ENCODE measurements at places on chromosomes 5 and 9.

- no peak for DNase-seq
These were observed 7.3 kb upstream of the FCN1 start for GRCh38 chr9:134925011-134925511.

GRCh38 chr9:32385152-32385884 lies 875 bp downstream of the ACO1 start:
- no peak for DNase-seq

DNA sequence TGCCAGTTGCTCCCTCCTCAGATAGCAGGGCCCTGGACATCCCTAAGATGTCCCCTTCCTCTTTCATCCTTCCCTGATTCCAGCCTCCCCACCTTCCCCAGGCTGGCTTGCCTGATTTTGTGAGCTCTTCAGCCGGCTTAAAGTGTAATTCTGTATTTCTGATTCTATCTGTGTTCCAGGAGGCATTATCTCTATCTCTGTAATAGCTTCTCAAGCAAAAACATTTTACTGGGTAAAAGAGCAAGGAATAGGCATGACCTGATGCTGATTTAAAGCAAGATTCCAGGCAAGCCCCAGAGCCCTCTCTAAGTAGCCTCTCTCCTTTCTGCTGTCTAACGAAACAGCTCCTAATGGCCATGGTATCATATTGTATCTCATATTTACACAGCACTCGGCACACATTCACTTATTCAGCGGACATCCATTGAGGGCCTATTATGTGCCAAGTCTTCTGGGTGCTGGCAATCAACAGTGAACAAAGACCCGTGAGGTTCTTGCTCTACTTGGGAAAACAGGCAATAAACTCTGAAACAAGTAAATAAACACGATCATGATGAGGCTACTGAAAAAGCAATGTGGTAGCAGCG lies 100.9 kb upstream of the MSX2 start:
- DNase-seq = no peak

DNA sequence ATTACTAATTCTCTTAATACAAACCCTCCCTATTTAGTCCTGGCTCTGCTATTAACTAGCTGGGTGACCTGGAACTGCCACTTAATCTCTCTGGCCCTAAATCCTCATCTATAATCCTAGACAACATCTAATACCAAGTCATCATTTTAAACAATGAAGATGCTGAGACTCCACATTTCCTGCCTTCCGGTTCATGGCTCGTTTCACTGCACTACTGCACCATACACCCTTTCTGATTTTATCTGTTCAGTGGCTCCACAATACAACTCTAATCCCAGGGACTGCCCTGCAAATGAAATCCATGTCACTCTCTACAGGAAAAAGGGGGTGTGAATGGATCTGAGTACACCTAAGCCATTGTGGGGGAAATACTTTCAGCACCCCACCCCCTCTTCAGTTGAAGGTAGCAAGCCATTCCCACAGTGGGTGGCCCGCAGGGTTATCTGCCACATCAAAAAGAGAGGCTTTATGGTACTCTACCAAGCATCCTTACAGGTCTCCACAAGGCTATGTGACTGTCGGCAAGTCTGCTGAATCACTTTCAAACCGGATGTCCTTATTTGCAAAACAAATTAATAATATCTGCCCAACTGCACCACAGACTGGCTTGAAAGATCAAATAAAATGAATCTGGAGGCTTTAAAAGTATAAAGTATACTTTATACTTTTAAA lies 89.5 kb downstream of the EPB41L4A start:
- no peak for DNase-seq

- DNase-seq = peak; percentile 31
These were observed 803 bp upstream of the CCNO start for GRCh38 chr5:55234121-55234700.

DNA sequence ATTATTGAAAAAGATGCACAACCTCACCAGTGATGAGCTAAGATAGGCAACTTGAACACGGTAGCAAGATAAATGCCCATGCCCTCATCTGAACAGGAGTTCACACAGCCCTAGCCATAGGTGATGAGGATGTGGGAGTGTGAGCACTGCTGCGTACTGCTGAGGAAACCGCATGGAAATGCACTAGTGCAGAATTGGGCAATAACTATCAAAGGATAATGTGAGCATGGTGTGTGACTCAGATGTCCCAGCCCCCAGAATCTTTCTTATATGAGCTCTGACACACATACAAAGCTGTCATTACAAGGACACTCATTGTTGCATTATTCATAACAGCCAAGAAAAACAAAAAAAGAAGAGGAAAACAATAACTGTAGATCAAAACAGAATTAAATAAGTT lies 521.2 kb downstream of the IRX1 start:
- no peak for DNase-seq

- DNase-seq = no peak
These were observed 5.5 kb downstream of the MYORG start for GRCh38 chr9:34370970-34371880.

DNA sequence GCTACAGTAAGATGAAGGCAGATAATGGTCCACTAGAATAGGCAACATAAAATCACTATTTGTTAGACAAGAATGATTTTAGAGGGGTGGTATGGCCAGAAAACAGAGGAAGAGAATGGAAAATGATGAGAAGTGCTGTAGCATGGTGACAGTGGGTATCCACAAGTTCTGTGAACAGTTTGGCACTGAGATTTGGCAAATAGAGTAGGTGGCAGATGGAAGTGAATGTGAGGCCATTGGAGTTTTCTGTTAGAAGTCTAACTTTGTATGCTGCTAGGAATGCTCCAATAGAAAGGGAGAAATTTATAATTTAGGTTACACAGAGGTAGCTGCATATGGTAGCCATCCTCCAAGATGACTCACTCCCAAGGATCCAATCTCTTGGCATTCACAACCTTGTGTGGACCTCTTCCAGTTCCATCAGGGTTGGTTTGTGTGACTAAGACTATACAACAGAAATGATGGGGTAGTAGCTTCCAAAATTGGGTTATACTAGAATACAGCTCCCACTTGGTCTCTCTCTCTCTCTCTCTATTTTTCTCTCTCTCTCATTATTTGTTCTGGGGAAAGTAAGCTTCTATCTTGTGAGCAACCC lies 646.9 kb upstream of the ZNF608 start:
- no peak for DNase-seq

DNA sequence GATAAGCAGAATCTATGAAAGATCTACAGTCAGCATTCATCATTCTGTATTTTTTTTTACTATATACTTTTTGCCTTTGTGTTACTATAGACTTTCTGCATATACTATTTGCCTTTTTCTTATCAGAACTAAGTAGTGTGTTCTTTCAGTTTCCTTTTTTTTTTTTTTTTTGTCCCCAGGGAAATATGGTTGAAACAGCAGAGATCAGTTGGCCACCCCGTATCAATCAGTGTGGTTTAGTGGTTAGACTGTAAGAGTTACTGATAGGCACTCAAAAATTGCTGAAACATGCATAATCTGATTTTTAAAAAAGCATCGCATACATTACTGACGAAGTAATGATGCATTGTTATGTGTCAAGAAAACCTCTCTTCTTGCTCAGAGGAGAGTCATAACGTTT lies 990.8 kb upstream of the EDIL3 start:
- DNase-seq = no peak

DNA sequence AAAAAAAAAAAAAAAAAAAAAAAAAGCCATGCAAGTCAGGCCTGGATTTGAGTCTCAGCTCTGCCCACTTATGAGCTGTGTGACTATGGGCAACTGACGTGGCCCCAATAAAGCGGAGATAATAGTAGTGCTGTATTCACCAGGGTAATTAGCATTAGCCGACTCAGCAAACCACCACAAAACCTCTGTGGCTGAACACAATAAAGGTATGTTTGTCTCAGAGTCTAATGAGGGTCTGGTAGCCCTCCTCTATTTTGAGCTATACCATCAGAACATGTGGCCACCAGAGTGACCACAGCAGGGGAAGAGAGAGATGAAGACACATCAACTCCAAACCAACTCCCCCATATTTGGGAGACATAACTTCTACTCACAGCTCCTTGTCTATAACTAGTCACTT lies 15.9 kb downstream of the SWI5 start:
- DNase-seq = no peak

DNA sequence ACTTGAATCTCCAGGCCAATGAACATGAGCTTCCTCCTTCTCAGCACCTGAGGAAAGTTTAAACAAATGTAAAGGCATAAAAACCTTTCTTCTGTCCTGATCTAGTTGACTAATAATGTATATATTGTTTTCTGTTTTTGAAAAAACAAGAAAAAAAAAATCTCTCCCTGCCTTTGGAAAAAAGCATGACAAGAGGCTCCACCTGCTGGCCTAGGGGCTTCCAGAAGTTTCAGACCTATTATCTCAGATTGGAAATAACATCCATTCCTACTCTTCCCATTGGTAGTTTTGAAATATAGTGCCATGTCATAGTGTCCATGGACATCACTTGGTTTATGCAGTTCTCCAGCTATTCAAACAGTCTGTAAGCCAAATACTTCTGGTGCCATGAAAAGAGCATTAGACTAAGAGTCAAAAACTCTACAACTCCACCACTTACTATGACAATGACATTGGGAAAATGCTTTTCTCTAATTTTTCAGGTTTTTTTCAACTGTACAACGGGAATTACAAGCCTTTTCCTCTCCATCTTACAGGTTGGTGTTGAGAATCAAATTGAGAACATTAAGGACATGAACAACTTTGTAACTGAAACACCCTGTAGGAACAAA lies 409.6 kb upstream of the MPDZ start:
- DNase-seq = no peak

GRCh38 chr9:89388084-89388867 lies 70.0 kb downstream of the SECISBP2 start:
- no peak for DNase-seq

DNA sequence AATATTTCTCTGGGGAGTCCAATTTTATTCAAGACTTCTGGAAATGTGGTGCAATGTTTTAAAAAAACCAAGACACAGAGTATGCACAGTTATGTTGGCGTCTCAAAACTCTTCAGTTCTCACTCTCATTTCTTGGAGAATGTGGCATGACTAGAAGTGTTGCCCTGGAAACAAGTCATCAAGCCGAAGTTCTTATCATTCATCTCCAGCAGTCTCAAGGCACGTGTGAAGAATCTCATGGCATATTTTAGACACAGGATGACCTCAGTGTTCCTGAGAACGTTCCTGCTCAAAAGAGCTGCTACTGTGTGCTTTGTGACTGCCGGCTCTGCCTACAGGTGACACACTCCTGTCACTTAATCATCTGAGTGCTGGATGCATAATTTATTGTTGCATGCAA lies 147.4 kb upstream of the IRX4 start:
- DNase-seq = no peak

DNA sequence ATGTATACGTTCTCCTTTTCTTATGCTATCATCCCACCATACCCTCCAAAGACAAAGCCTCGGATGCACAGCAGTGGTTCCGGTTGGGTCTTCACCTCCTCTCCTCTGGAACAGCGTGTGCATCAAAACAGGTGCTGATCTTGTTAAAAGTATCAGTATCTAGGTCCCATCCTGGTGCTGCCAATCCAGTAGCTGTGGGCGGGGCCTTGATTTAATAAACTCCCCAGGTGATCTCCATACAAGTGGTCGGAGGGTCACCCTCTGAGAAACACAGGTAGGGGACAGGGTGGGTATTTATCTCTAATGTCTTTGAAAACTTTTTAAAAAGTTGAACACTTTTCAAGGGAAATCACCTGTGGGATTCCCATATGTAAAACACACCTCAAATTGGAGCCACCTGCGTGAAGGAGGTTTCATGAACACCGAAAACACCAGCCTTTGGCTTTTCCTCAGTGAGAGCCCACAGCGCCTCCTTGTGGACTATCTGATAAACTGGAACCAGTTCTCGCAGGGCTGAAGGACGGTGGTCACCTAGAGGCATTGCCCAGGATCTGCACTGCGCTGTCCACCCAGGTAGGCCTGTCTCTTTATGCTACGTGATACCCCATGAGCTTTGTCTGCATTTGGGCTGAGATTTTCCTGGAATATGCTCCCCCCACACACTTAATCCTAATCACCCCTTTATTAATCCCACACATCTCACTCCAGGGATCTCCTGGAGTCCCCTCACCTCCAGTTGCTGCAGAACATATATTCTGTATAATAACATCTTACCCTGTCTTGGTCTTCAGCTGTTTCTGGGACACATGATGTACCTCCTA lies 80.5 kb upstream of the EPB41L4B start:
- peak; percentile 56 for DNase-seq

GRCh38 chr9:20363233-20363632 lies 259.1 kb downstream of the MLLT3 start:
- DNase-seq = no peak

GRCh38 chr5:50922942-50923767 lies 256.7 kb downstream of the PARP8 start:
- DNase-seq = no peak

DNA sequence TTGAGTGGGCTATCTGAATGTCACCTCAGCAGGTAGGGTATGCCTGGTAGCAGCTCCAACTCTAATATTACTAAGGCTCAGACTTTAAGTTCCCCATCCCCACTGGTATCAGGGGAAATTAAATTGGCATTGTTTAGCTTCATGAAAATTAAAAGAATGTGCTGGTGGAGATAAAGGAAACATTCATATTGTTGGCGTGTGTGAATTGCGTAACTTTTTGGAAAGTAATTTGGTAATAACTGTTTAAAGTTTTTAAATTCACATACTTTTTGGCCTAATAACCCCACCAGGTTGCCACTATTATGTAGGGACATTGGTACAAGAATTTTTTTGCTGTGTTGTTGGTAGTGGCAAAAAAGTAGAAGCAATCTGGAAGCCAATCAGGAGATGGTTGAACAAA lies 29.4 kb downstream of the TNPO1 start:
- no peak for DNase-seq

GRCh38 chr9:125889476-125890419 lies 142.6 kb downstream of the PBX3 start:
- DNase-seq = peak; percentile 40

DNA sequence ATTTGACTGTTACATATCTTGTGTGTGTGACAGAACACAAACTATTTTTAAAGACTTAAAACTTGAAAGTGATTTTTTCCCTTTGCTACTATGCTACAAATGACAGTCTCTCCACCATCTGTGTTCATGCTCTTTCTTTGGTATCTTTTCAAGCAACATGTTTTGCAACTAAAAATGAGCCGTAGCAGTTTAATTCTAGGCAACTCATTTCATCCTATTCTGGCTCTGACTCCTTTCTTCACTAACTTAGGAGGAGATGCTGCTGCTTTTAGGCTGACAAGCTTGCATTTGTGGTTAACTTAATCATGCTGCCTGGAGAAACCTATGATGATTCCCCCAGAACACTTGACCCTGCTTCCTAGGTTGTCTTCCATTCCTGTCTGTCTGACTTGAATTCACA lies 100.6 kb downstream of the HACD4 start:
- DNase-seq = no peak

Measured in activated naive CD4-positive, alpha-beta T cell treated with anti-CD3 and anti-CD28 coated beads, Interleukin-2, amount 10 ng/mL, durations not matched to agents 7 days and 5 days (primary cell).